ENCODE measurements at places on chromosomes 5 and 9.

- no peak for DNase-seq
Observed at GRCh38 chr5:139110526-139111168, 87.5 kb downstream of the SIL1 start.

DNA sequence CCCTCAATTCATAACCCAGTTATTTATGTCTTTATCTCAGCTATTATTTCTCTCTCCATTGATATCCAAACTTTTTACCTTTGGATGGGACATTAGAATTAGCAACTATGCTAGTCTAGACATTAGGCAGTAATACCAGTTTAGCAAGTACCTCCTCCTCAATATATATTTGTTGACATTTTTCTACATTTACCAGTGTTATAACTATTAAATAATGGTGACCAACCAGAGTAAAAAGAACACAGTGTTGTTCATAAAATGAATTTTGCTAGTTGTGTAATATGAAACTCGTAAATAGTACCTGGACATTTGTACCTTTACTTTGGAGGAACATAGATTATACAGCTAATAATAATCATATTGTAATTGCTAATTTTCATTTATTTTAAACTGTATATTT, 554.6 kb upstream of the CDH6 start:
- DNase-seq: no peak

DNA sequence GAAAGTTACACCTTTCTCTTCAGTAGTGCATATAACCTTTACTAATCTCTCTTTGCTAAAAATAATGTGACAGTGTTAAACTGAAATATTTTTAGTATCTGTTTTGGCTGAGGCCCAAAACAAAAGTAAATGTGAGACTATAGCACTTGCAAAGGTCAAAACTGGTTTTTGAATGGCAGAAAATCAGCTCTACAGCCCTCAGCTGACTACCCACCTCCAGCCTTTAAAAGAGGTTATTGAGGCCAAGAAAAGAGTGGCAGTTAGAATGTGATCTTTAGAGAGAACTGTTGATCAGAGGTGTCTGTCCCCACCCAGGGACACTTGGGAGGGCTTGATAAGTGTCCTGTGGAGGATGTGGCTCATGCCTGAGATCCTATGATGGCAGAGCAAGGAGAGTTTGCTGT, 30.9 kb downstream of the PRKACG start:
- DNase-seq: no peak

- no peak for DNase-seq
Observed at GRCh38 chr5:124660229-124661093, 86.0 kb downstream of the ZNF608 start.

GRCh38 chr5:161889971-161890370, 42.1 kb downstream of the GABRA1 start:
- DNase-seq: no peak

- DNase-seq: no peak
Observed at GRCh38 chr5:54537725-54538124, 20.2 kb downstream of the SNX18 start.

DNA sequence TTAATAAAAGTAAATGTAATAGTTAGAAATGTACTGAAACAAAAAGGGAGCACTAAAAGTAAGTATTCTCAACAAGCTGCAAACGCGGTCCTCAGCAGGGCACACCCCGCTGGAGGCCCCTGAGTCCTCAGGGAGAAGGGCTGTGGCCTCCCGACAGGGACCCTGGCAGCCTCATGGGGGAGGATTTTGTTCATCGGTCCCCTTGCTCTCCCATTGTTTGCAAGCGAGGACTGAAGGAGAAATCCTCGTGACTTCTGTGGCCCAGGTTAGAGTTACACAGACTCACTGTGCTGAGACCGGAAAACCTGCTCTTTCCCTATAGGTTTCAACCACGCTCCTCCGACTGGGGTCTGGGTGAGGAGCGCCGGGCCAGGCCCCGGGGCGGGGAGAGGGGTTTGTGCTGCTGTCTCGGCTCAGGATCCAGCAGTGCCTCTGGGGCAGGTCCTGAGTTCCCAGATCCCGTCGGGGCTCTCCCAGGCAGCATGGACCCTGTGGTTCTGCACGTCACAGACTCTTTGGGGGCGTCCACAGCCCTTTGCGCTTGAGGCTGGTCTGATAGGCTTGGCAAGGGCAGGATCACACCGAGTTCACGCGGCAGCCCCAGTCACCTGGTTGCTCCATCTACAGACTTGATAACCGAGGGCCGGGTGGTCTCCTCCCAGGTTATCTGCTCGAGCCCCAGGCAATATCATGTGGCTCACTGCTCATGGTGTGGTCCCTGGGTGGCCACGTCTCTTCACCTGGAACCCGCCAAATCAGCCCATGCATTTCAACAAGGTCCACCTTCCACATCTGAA, 38.8 kb downstream of the MRPL36 start:
- DNase-seq: no peak

DNA sequence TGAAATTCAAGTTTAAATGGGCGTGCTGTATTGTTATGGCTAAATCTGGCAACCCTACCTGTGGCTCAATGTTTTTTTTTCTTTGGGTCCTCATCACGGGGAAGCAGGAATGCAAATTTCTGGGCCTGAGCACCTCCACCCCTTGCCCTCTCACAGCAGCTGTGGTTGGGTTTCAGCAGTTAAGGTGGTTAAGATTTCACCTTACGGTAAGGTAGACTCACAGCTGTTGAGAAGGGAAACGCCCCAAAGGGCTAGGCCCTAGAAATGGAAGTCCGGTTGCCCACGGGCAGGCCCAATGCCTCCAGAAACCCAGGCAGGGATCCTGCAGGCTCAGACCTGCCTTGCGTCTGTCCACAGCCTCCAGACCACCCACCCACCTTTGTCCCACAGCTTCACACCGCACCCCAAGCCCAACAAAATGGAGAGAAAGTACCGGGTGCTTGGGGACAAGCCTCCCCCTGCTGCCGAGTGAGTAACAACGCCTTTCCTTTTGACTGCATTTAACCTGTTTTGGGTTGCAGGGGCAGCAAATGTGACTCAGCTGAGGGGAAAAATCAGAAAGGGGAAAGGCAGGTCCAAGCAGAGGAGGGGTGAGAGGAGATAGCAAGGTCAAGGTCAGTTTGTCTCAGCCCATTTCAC, 48.1 kb upstream of the TDRD7 start:
- DNase-seq: no peak

DNA sequence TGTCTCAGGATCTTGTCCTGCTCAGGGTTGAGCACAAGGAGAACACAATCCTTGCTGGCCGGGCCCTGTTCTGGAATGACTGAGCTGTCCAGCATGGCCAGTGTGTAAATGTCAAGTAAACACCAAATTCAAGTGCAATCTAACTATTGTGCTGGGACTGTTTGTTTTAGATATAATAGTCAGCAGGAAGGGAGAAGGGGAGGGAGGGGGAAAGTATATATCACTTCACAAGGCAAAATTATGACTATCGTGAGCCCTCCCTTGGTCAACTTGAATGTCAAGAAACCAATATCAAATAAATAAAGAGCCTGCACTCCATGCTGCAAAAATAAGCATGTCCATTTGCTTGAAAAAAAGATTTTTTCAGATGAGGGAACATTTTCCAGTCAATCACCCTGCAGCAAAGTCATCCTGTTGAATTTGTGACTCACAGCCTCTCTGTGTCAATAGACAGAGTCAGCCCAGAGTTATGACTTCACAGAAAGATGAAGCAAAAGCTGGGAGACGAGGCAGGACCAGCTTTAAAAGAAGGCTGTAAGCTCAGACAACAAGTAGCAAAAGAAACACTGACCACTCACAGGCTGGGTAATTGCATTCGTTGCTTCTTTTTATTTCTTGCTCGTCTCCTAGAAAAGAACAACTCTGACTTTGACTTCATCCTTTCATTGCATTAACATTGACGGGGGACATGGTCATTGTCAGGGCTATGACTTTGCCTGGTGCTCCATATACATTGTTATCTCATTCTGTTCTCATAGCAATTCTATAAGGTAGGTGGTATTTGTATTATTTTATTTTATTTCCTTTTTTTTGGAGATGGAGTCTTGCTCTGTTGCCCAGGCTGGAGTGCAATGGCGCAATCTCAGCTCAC, 15.3 kb upstream of the KLF4 start:
- DNase-seq: no peak

DNA sequence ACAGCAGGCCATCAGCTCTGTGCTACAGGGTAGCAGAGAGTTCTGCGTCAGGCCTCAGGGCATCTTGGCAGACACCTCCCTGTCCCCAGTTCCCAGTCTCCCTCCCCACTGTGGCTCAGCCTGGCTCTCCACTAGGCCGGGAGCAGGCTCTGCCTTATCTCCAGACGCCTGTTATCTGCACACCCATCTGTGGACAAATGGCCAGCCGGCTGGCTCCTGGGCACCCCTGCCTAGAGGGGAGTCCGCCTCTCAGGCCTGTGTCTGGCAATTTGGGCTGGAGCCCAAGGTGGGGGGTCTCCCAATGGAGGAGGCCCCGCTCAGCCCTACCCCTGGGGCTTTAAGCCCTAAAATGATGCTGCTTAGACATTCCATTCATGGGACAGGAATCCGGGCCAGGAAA, 39.2 kb upstream of the HAND1 start:
- no peak for DNase-seq

DNA sequence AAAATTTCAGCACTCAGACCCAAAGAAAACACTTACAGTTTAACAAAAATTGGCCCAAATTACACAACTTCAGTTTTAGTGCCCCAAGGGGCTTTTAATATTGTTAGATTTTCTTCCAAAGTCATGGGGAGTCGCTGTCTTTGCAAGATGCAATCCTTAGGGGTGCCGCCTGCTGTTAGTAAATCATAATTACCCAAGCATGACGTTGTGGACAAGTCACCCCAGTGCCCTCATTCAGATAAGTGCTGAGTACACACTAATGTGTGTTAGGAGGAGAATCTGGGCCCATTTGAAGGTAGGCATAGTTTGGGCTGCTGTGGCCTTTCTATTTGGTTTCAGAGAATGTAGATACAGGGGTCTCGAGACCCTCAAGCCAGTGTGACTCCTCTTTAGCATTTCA, 138.1 kb downstream of the SV2C start:
- no peak for DNase-seq

DNA sequence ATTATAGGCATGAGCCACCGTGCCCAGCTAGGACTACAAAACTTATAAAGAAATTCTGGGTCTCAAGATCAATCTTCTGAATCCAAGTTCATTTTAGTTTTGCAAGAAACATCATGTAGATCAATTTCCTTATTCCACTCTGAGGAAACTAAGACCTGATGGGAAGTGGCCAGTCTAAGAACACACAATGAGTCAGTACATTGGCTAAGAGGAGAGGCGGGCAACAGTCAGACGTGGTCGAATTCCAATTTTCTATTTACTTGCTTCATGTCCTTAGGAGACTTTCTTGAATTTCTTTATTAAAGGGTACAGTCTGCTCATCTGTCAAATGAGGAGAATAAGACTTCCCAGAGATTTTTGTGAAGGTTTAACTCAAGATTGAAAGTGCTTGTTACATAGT, 432.1 kb upstream of the BRINP1 start:
- no peak for DNase-seq

DNA sequence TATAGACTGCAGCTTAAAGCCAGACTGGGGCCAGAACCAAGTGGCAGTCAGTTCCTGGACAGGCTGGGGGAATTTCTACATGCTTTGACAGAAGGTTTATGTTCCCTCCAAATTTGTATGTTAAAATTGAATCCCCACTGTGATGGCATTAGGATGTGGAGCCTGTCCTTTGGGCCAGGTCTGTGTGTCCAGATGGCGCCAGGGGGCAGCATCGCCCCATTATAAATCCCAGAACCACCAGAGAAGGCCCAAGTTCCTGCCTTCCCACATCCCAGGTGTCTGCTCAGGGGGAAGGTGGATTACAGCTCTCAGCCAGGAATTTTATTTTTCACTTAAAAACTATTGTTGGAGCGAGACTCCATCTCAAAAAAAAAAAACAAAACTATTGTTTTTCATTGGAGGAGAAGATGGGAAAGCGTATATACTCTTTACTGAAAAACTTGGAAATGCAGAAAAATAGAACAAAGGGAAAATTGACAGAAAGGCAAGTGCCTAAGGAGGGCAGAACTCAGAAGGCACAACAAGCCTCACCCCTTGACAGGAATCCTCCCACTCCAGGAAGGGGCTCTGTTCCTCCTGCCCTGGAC, 5.0 kb downstream of the IL3 start:
- DNase-seq: peak; percentile 74

GRCh38 chr5:166317425-166317824, 1974.0 kb upstream of the WWC1 start:
- no peak for DNase-seq

GRCh38 chr5:54869691-54870090, 115.7 kb downstream of the ESM1 start:
- no peak for DNase-seq

DNA sequence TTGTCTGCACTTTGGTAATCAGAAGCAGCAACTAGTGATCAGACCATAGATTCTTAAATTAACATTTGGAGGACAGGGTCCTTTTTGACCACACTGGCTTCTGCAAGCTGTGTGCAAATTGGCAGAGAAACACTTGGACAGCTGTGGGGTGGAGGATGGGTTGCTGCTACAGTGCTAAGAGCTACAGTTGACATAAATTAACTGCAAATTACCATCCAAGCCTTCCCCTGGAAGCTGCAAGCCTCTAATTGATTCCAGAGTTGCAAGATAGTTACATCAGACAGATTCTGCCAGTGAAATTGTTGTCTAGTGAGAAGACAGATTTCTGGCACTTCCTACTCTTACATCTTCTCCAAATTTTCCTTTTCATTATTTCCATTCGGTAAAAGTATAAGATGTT, 517.7 kb downstream of the DIRAS2 start:
- peak; percentile 82 for DNase-seq

GRCh38 chr5:149801307-149801990, 71.3 kb downstream of the PPARGC1B start:
- DNase-seq: no peak

DNA sequence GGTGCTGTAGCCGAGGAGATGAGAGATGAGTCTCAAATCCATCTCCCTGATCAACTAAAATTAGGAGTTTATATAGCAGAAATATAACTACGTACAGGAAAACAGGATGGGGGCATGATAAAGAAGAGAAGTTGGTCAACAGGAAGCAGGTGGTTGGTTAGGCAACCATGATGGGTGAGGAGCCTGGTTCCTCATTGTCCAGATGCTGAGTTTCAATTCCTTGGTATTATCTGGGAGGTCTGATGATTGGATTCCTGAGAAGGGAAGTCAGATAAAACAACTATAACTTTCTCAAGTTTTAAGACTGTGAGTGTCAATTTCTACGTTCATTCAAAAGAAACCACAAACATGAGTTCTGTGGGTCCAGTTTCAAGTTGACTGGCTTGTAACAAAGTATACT, 323.9 kb downstream of the MTRR start:
- no peak for DNase-seq

DNA sequence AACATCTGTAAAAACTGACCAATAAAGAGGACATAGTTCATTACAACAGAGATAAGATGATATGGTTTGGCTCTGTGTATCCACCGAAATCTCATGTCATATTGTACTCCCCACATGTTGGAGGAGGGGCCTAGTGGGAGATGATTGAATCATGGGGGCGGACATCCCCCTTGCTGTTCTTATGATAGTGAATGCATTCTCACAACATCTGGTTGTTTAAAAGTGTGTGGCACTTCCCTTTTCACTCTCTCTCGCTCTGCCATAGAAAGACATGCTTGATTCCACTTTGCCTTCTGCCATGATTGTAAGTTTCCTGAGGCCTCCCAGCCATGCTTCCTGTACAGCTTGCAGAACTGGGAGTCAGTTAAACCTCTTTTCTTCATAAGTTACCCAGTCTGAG, 292.8 kb downstream of the SLF1 start:
- DNase-seq: no peak

All from NCI-H1694 (cell line).